SK-N-SH treated with all-trans-retinoic acid at 6 μM for 48 hours (cell line): ENCODE measurements at places on chromosomes 4 and X.

DNA sequence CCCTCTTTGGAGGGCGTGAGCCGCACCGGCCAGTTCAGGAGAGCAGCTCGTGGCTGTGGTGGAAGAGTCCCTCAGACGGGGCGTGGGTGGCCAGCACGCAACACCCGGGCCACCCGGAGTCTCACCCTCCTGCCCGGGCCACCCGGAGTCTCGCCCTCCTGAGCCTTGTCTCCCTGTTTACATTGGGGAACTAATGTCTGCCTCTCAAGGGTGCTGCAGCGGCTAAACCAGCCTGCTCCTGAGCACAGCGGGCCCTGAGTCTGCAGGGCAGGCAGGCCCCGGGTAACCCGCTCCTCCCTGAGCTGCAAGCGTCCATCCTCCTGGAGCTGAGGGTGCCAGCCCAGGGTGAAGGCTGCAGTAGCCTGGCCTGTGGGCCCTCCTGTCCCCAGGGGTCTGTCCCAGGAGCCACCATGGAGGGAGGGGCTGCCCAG lies 3.0 kb downstream of the PDE6B start:
- no peak for ATAC-seq

DNA sequence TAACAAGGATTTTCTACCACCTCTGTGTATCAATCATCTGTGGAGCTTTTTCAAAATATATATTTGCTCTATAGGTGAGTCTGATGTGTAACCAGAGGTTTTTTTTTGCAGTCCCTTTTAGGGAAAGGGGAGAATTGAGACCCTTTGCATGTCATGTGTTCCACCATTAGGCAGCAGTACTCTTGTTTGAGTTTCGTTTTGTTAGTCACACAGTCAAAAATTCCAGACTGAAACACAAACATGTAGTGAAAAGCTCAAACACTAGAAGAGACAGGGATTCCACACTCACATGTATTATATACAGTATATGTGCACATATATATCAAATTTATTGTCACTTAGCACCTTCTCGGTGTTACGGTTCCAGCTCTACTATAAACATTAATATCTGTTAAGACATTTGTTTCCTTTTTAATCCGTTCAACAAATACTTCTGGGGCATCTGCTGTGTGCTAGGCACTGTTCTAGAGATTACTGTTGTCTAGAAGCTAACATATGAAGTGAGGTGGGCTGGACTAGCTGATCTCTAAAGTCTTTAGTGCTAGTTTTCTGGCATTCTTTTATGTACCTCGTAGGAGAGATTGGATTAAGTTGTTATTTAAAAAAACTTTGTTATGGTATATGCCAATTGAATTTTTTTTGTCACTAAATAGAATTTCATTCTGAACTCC lies 5.5 kb downstream of the USP9X start:
- no peak for ATAC-seq

GRCh38 chr4:113382704-113383103 lies 333.3 kb downstream of the ANK2 start:
- ATAC-seq = peak; percentile 21

GRCh38 chr4:178599521-178599920 lies 1157.3 kb upstream of the AGA start:
- ATAC-seq = no peak

DNA sequence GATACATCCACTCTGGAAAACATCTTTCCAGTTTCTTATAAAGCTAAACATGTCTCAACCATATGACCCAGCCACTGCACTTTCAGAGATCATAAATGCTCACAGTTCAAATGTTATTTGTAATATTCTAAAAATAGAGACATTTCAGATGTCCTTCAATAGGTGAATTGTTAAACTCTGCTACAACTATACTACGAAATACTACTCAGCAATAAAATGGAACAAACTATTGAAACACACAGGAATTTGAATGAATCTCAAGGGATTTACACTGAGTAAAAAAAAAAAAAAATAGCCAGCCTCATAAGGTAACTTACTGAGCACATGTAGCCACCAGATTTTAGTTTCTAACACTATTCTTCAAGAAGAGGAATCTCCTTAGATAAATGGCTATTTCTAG lies 253.9 kb downstream of the PCDH18 start:
- ATAC-seq = no peak
